ENCODE measurements at places on chromosomes 3 and 15.

GRCh38 chr15:77067691-77068367, 3.1 kb downstream of the TSPAN3 start:
- DNase-seq: no peak

GRCh38 chr15:40272485-40273056, 10.3 kb downstream of the ANKRD63 start:
- DNase-seq: no peak

GRCh38 chr15:43434446-43434845, 58.5 kb downstream of the TP53BP1 start:
- no peak for DNase-seq

GRCh38 chr3:10857235-10857634, 41.2 kb downstream of the SLC6A11 start:
- no peak for DNase-seq

DNA sequence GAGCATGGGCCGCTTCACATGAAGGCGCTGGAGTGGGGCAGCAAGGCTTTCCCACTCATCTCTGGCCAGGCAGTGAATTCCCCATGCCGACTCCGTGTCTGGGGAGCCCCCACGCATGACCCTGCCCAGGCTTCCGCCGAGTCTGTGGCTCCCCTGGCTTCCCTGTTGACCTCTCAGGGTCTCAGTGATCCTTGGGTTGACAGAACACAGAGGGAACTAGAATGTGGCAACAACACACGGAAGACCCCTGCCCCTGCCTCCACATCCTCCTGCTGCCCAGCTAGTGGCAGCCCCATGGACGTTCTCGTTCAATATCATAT, 61.3 kb downstream of the ATP2B2 start:
- no peak for DNase-seq

DNA sequence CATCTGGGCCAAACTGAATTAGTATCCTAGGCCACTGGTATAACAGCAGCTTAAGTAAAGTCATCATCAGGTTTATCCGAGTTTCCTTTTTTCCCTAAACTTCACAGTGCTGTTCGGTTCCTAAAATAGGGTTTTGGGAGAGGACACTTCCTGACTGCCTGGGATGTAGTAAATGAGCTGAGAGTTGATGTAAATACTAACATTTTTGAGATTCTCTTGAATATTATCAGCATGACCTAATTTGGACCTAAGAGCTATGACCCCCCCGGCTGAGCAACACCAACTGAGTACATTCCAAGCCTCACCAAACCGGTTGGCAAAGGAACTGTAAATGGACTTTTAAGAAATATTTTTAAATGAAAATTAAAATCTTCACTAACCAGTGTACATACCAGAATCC, 78.8 kb downstream of the IL5RA start:
- no peak for DNase-seq

- no peak for DNase-seq
These were observed 62.6 kb downstream of the SLC7A14 start for GRCh38 chr3:170523248-170523647.

DNA sequence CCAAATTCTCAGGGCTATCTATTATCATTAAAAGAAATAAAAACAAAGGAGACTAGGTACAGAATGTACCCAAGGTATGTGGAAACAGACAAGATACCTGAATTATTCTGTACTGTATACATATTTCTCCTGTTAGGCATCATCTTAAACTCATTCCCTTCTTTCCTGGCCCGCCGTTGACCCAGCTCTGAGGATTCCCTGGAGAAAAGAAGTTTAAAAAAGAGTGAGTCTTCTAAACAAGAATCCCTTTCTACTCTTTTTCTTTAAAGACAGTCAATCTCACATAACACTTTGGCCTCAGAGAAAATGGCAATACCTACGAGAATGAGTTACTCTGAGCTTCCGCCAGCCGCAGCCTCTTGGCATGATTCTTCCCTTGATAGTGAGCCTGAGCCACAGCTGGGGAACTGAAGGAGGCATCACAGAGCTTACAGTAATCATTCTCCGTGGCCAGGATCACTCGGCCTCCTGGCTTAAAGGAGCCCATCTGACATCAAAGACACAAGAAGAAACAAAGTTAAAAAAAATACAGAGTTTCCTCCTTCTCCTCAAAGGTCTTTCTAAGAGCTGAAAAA, 44.2 kb downstream of the ZMAT3 start:
- DNase-seq: no peak

GRCh38 chr15:65598468-65598867, 12.5 kb downstream of the INTS14 start:
- DNase-seq: no peak

- DNase-seq: no peak
These were observed 90.2 kb upstream of the LMOD3 start for GRCh38 chr3:69212411-69213160.

- DNase-seq: no peak
These were observed 139.0 kb downstream of the CTNNB1 start for GRCh38 chr3:41338276-41338675.

DNA sequence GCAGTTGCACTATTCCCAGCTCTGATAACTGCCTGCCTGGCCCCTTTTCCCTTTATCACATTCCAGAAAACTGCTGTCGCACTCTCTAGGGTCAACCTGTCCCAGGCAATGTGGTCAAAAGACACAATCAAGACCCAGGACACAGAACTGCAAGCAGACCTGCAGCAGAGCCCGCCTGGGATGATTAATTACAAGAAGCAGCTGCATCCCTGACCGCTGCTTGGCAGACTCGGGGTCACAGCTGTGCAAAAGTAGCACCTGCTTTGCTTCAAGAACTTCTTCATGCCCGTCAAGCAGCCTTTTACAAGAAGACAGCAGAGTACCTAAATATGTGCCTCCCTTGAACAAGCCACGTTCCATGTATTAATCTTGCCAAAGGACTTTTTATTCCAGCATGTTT, 120.0 kb upstream of the ST8SIA2 start:
- no peak for DNase-seq

GRCh38 chr3:127258733-127259132, 29.1 kb downstream of the PRR20G start:
- DNase-seq: no peak

DNA sequence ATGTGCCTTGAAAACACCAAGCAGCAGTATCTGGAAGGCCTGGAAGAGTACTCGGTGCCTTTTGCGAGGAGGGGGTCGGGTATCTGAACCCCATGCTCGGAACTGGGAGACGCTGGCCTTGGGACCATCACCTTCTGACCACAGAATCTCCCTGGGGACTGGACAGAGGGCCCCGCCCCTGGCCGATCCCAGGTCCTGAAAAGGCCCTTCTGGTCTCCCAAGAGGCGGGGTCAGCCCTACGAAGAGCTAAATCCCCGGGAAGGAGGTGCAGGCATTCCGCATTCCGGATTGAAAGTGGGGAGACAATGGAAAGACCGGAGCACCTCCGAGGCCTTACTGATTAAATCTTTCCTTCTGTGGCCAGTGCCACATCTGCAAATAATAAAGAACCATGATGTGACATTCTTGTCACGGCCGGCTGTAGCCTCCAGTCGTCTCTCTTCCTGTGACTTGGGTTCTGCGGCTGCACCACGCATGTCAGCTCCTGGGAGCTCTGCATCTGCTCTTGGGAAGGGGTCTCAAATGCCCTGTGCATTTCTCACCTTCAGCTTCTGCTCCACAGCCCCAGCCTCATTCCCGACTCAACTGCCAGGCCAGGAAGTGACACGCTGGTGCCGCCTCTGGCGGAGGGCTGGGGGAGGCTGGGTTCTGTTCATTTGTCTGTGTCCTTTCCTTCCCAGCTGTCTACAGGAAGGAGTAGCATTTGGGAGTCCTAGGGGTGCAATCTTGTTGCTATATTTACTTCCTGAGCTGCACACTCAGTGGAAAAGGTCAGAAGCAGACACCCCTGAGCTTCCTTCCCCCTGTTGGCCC, 173.5 kb downstream of the KLF13 start:
- DNase-seq: no peak

GRCh38 chr3:167941234-167941995, 154.3 kb downstream of the GOLIM4 start:
- DNase-seq: no peak

- DNase-seq: no peak
These were observed 56.9 kb upstream of the SKOR1 start for GRCh38 chr15:67768313-67768977.

GRCh38 chr15:76140074-76140464, 80.3 kb downstream of the TMEM266 start:
- DNase-seq: no peak

DNA sequence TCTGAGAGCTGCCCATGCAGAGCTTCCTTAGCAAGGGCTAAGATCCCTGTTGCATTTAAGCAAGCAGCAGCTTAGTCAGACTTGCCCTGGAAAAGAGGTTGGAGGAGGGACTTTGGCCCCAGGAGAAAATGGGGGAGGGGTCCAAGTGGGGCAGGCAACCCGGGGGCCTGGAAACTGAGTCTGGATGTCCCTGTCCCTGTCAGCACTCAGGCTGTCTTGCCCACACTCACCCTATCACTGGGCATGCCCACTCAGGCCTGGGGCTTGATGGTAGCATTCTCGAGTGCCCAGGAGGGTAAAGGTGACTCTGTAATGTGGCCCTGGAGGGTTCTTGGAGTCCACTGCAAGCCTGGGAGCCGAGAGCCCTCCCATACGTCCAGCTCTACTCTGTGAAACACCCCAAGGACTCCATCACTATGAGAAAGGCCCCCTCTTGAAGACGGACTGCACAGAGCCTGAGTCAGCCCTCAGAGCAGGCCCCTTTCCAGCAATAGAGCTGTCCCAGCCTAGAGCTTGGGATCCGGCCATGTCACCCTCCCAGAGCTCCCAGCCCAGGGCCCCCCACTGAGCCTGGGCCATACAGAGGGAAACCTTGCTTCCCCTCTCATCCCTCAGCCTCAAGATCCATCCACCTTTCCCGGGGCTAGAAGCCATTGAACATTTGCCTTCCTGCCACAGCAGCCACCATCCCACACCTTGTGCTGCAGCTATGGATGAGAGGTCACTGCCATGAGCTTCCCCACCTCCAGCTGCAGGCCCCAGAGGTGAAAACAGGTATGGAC, 13.4 kb downstream of the MYL3 start:
- no peak for DNase-seq

GRCh38 chr15:63059573-63060216, 17.1 kb downstream of the TPM1 start:
- DNase-seq: no peak

- DNase-seq: no peak
These were observed 47.8 kb downstream of the OIP5 start for GRCh38 chr15:41284427-41285177.

DNA sequence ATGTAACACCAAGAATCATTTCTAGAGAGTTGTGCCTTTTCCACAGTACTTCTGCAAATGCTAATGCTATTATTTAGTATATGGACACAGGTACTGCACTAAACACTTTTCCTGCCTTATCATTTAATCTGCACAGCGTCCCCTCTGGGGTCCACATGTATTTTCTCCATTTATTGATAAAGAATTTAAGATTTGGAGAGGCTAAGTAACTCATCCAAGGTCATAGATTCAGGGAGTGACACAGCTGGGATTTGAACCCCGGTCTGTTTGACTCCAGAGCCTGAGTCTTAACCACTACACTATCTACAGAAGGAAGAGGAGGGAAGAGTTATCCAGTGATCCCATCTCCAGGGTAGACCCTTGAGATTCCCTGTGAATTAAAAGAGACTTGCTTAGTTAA, 24.9 kb upstream of the TPRG1 start:
- no peak for DNase-seq

- DNase-seq: no peak
These were observed 136.8 kb downstream of the SNRK start for GRCh38 chr3:43423142-43423541.

- no peak for DNase-seq
These were observed 287.0 kb upstream of the LYSMD4 start for GRCh38 chr15:100020189-100020588.
